ENCODE measurements at places on chromosomes 3 and 15. TPM values are rescaled to one million over a fixed set of nuclear protein-coding genes. Genes with fewer than 3 reads are reported as not detected.

Gene GOLGA8K
- 0.80 TPM for total RNA-seq

Gene NAA50
- total RNA-seq = 75.0 TPM

Gene PIF1
- 0.41 TPM for total RNA-seq

Gene PPP2R3A
- 94.9 TPM for total RNA-seq

Gene ARGFX
- total RNA-seq = not detected

Gene C3orf22
- total RNA-seq = not detected

Gene SLC12A8
- total RNA-seq = not detected

Gene PPP1R14D
- total RNA-seq = not detected

DNA sequence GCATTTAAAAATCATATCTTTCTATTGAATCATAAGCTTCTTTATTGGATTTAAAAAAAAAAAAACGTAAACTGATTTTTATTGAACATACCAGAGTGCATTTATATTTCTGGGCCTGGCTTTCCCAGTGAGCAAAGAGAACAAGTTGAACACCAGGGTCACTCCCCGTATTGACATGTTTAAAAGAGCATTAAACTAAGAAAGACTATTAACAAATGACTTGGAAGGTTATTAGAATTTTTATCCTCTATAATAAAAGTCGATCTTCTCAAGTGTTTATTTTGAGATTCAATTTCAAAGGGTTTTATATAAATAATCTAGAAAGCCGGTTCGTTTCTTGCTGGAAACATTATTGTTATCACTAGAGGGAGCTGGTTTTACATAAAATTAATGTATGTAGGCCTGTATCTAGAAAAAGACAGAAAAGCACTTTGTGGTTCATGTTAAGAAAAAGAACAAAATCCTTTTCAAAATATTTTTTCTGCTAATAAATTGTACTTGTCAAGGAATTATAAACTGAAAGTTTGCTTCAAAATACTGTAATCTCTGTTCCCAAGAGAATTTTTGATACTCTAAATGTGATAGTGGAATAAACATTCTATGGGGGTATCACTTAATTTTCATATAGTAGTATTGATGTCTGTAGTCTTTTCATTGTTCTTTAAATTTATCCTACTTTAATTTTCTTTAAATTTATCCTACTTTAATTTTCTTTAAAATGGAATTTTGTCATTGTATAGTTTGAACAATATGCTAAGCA is 321.8 kb upstream of the MME start:
- DNase-seq = no peak

GRCh38 chr3:147431751-147432150 is 22.6 kb downstream of the ZIC1 start:
- DNase-seq = no peak

GRCh38 chr3:30256474-30256873 is 349.9 kb upstream of the TGFBR2 start:
- DNase-seq = no peak

GRCh38 chr3:134898181-134898754 is 103.2 kb downstream of the EPHB1 start:
- DNase-seq = no peak

GRCh38 chr15:25624504-25625177 is 185.8 kb upstream of the UBE3A start:
- peak; percentile 58 for DNase-seq

DNA sequence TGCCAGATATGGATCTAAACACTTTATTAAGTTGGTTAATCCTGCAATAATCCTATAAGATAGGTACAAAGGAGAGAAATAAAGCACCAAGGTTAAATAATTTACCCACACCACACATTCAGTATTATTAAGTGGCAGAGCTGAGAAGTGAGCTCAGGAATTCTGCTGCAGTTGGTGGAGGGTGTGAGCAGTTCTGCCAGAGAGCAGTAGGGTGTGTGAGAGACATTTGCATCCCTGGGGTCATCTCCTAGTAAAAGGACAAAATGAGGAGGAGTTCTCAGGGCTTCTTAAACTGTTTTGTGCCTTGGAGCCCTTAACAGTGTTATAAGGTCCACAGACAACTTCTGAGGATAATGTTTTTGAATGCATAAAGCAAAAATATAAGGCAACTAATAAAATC is 484.5 kb downstream of the TAFA4 start:
- no peak for DNase-seq

DNA sequence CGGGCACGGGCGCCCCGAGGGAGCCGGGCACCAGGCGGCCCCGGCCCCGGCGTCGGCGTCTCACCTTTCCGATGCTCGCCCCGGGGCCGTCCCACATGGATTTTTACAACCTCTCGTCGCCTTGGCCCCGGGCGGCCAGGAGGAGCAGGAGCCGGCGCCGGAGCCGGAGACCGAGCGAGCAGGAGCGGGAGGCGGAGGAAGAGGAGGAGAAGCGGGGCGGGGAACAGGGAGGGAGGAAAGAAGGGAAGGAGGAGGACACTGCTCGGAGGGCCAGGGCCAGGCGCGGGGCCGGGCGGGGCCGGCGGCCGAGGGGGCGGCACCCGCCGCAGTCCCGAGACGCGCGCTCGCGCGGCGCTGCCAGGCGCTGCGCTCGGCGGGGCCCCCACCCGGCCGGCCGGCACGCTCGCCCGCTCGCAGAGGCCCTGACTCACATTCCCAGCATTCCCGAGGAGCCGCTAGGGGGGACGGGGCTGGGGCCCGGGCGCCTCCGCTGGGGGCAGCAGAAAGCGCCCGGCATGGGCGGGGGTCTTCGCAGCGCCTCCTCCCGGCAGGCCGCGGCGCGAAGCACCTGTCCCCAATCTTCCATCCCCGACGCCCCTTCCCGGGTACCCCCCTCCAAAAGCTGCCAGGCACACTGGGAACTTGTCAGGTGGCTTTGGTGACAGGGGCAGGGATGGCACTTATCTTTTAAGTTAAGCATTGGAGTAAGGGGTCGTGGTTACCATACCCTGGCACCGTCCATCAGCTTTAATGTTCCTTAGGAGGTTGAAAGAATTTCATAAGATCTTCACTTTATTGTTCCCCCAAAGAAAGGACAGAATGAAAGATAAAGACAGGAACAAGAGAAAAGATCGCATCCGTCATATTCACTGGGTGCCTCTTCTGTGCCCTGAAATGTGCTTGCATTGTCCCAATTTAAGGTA is at the start of gene ERC2:
Gene ERC2, minus strand, starts transcription at position 284 of the 923 bp plus-strand sequence.
- peak; percentile 27 for DNase-seq

GRCh38 chr3:32045091-32045915 is 61.1 kb upstream of the GPD1L start:
- no peak for DNase-seq

DNA sequence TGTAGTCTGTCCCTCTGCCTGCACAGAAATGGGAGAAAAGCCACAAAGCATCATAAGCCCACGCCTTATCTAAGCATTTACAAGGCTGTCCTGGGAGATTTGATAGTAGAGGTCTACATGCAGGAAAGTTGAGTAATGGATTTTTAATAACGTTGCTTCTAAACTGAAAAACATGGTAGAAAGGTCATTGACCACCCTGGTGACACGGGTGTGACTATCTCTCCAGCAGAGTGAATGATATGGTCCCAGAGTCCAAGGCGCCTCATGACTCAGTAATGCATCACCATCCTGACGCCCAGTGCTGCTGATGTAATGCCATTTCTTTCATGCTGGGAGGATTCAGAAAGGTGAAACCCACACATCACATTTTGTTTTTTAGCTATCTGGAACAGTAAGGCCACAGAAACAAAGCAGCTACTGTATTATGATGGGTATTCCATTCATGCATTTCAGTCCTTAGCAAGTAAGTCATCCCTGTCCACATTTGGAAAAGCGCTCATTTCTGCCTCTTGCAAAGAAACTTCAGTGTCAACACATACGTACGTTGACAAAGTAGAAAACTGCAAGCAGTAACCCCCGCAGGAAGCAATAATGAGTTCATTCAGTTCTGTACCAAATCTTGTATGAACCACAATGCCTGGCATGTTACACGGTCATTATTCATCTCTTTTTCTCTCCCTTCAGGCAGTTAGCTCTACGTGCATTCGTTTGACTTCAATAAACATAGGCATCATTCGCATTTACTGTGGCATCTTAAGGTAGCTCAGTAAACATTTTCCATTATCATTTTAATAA is 483.5 kb downstream of the GABRG3 start:
- no peak for DNase-seq

DNA sequence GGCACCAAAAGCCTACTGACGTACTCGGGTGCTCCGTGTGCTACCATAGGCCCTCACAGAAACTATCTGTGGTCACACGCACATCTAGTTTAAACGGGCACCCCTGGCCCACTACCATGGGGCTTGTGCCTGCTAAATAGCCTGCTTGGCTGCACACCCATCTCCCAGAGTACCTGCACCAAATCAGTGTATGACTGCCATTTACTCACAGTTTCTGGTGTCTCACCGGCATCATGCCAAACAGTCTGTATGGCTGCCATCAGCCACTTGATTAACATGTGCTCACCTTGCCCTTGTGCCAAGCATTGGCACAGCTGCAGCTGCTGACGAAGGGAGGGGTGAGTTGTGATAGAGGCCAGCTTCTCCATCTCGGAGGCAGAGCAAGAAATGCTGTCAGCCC is 232.7 kb downstream of the IGSF11 start:
- DNase-seq = peak; percentile 71

GRCh38 chr3:149892371-149892770 is 78.3 kb downstream of the PFN2 start:
- DNase-seq = no peak

- no peak for DNase-seq
These were observed 246.1 kb downstream of the NR2F2 start for GRCh38 chr15:96576596-96576995.

- DNase-seq = no peak
These were observed 22.6 kb upstream of the RBP1 start for GRCh38 chr3:139561959-139562676.

DNA sequence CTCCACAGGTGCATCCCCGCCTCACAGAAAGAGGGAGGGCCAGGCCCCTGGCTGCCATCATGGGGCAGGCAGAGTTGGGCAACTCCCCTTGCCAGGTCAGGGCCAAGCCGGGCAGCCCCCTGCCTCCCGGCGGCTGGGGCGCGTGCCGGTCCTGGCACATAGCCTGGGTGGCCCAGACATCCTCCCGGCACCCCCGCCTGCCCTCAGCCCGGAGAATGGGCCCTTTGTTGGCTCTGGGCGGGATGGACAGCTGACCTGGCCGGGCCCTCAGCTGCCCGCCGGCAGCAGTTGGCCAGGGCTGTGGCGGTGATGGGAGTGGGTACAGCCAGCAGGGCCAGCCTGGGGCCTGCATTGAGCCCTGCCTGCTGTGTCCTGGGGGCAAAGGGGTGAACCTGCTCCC is 16.5 kb downstream of the PLXNA1 start:
- no peak for DNase-seq

- DNase-seq = no peak
These were observed 64.2 kb upstream of the LCTL start for GRCh38 chr15:66629817-66630576.

GRCh38 chr3:166191411-166191810 is 354.2 kb upstream of the BCHE start:
- DNase-seq = no peak

DNA sequence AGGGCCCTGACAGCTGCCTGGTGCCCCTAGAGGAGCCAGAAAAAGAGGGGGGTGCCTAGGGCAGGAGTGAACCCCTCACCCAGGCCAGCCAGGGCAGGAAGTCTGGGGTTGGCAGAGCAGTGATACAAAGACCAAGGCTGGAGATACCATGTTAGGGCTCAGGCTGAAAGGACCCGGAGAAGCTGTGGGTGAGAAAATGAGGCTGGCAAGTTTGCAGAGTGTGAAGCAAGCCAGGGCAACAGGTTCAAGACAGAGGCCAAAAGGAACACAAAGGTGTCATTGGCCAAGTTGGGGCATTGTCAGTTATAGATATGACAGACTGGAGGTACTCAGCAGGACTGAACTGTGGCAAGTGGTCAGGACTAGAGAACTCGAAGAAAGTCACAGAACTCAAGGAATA is 40.6 kb upstream of the IREB2 start:
- no peak for DNase-seq

- no peak for DNase-seq
These were observed 109.6 kb upstream of the FXR1 start for GRCh38 chr3:180802837-180803236.

DNA sequence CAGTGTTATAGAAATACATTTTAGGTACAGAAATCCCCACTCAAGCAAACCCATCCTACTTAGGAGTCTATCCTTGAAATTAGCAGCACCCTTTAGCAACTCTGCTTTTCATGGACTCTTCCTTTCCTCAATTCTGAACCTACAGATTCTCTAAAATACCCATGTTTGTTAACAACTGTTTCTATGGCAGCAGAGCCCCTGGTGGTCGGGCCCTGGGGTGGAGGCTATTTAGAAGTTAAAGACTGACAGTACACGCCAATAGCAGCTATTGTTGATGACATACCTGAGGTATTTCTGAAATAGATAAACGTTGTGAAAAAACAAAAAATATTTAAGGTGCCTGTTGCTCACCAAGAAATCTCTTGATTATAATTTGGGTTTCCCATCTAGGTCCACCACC is 23.4 kb upstream of the NRG4 start:
- DNase-seq = no peak

GRCh38 chr3:183527428-183528379 is 27.8 kb downstream of the KLHL6 start:
- no peak for DNase-seq

DNA sequence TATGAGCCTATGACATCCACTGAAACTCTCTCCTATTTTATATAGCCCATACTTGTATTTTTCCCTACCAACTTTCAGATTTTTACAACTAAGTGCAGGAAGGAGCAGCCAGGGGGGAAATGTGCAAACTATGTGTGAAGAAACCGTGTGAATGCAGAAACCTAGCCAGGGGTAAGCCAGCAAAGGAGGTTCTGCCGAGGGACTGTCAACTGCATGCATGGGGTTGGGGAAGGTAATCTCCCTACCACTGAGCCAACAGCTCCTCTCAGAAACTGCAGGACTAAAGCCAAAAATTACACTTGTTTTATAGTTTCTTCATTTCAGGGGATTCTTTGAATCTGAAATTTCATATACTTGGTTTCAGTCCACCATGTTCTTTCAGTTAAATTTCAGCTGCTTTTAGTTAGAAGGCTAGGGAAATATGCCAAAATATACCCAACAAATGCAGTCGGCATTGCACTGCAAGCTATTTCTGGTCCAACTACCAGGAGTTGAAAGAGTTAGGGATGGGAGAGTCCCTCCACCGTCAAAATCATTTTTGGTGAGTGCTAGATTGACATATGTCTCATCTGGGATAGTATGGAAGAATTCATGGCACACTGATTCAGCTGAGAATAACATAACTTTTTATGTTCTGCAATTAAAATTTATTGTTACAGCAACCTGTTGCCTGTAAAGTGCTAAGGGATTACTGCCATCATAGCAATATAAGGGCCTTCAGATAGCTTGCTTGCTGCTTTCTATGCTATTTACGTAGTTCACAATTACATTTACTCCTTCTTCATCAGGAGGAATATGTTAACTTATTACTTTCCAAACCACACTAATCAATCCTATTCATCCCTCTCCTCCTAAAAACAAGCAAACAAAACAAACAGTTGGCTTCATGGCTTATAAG is 904.2 kb downstream of the ROBO1 start:
- DNase-seq = no peak

All from left ventricle myocardium inferior (tissue), 1 donor.